ENCODE measurements at places on chromosomes 13 and 19. TPM values are rescaled to one million over a fixed set of nuclear protein-coding genes. Genes with fewer than 3 reads are reported as not detected.

Gene OR7D2
- polyA plus RNA-seq: 0.05 TPM

Gene CEACAM16
- polyA plus RNA-seq: not detected

Gene SPACA4
- not detected for polyA plus RNA-seq

Gene FBXO27
- 2.3 TPM for polyA plus RNA-seq

Gene SRRM5
- polyA plus RNA-seq: 0.50 TPM

Gene ZNF256
- 1.4 TPM for polyA plus RNA-seq

Gene KLF1
- 0.19 TPM for polyA plus RNA-seq
